GM23248 (cell line): ENCODE measurements at places on chromosomes 13 and 19. TPM values are rescaled to one million over a fixed set of nuclear protein-coding genes. Genes with fewer than 3 reads are reported as not detected.

Gene ERICH4
- total RNA-seq = not detected in 2 replicates

Gene APOC4
- not detected in 2 replicates for total RNA-seq

DNA sequence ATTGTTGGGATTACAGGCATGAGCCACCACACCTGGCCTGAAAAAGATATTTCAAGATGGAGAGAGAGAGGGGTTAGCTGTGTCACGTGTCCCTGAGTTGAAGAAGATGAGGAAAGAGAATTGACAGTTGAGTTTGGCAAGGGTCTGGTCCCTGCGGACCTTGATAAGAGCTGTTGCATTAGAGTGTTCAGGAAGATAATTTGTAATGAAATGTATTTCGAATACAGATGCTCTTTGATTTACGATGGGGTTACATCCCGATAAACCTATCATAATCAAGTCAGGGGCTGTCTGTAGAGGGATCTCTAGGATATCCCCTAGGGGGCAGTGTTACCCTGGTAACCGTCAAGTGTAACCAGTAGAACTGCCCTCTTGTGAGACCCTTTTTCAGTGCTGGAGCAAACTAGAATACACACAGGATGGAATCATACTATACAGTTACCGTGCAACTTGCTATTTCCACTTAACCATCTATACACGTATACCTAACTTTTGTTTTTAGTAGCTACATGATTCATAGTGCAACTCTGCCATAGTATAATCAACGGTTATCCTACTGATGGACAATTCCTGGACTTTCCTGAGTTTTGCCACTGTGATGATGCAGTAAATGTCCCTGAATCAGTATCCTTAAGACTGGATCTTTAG lies 1.5 kb upstream of the ELOF1 start:
- peak; percentile 74 for DNase-seq

GRCh38 chr19:29576761-29577648 lies 29.1 kb upstream of the POP4 start:
- peak; percentile 40 for DNase-seq

GRCh38 chr19:39236527-39236926 lies 8.3 kb downstream of the IFNL3 start:
- no peak for DNase-seq

DNA sequence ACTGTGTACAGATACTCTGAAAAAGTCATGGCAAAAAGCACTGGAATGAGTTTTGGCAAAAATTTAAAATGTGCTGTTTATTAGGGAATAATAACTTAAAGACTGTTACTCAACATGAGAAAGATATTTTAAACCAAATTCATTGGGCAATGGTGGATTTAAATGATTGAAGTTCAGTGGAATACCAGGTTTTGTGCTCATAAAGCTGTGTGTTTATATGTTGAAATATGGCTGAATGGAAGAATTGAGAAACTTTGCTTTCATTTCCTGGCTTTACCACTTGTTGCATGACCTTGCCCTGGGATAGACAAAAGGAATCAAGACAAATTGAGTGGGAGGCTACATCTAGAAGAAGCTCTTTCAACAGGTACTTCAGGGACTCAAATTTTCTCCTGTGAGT lies 246.4 kb downstream of the GPC5 start:
- no peak for DNase-seq

Gene PRSS57
- total RNA-seq = not detected in 2 replicates

DNA sequence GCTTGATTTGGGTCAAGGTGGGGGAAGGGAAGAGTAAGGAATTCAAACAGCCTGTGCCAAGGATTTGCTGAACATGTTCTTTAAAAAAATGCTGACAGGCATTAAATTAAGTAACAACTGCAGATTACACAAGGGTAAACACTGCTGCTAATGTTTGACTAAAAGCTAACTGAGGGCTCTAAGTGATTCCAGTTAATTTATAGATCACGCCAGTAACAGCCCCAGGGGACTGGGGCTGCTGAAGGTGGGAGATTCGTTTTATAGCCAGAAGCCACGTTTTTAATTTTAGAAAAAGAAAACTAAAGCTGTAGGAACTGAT lies 321.7 kb downstream of the DLEU7 start:
- DNase-seq = peak; percentile 35

DNA sequence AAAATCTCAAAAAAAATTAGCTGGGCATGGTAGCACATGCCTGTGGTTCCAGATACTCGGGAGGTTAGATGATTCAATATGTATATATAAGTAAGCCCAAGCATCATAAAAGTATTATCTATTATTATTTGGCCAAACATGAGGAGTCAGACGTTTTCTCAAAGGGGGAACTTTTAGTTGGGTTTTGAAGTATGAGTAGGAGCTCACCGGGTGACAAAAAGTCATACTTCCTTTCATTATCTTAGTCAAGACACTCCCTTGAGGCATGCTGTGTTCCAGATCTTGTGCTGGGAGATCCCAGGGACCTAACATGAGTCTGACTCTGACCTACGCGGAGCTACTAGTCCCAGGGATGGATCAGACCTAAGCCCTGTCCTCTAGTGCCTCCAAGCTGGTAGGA lies 8.2 kb upstream of the MYH14 start:
- DNase-seq = no peak

GRCh38 chr19:41064974-41065569 lies 23.2 kb upstream of the CYP2A13 start:
- DNase-seq = peak; percentile 34

GRCh38 chr19:47321630-47322029 lies 10.3 kb upstream of the C5AR2 start:
- DNase-seq = no peak

- no peak for DNase-seq
Observed at GRCh38 chr13:114109641-114110041, 22.8 kb downstream of the RASA3 start.

- peak; percentile 68 for DNase-seq
Observed at GRCh38 chr19:16850133-16850532, 20.9 kb downstream of the SIN3B start.

- DNase-seq = no peak
Observed at GRCh38 chr13:46211116-46211482, 629 bp upstream of the LRRC63 start.

DNA sequence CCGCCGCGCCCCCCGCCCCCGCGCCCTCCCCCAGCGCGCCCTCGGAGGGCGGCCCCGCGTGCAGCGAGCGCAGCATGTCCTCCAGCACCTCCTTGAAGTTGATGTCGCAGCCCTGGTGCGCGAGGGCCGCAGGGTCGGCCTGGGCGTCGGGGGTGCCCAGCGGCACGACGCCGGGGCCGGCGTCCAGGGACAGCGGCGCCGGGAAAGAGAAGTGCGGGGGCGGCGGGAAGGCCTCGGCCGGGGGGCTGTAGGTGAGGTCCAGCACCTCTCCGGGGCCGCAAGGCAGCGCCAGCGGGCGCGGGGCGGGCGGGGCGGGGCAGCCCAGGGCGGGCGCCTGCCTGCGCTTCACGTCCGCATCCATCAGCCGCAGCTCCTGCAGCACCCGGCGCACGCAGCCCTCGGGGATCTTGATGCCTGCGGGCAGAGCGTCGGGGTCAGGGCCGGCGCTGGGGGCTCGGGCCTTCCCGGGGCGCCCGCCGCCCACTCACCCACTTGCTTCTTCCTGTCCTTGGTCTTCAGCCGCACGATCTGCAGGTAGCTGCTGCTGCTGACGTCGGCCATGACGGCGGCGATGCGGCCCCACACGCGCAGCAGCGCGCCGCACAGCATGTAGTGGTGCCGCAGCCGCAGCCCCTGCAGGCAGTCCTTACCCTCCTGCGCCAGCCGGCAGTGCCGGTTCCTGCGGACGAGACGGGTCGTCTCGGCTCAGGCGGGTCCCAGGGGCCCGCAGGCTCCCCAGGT lies 4.7 kb downstream of the GPX4 start:
- DNase-seq = no peak

Gene SIGLEC9
- total RNA-seq = not detected in 2 replicates

- DNase-seq = peak; percentile 13
Observed at GRCh38 chr13:45575146-45575829, 40.3 kb downstream of the ERICH6B start.
